ENCODE measurements at places on chromosomes 3 and 15. TPM values are rescaled to one million over a fixed set of nuclear protein-coding genes. Genes with fewer than 3 reads are reported as not detected.
A peak's percentile ranks its signal among the peaks of the same experiment; 100 is the strongest.

The C3orf49 gene
- not detected for polyA plus RNA-seq

The TEX55 gene
- polyA plus RNA-seq = not detected

The RTP1 gene
- polyA plus RNA-seq = not detected

The TGM4 gene
- polyA plus RNA-seq = 1.3 TPM

The RLBP1 gene
- not detected for polyA plus RNA-seq

The CPNE4 gene
- polyA plus RNA-seq = 0.24 TPM

The PDHB gene
- polyA plus RNA-seq = 50.3 TPM

The NME9 gene
- polyA plus RNA-seq = not detected

The CCDC13 gene
- polyA plus RNA-seq = 0.06 TPM

The C2CD4A gene
- polyA plus RNA-seq = not detected

The KLF15 gene
- 0.04 TPM for polyA plus RNA-seq

The CCDC33 gene
- polyA plus RNA-seq = not detected

The SATB1 gene
- polyA plus RNA-seq = 7.8 TPM

The DCLK3 gene
- not detected for polyA plus RNA-seq

The SPTSSB gene
- 2.3 TPM for polyA plus RNA-seq

The CEP97 gene
- polyA plus RNA-seq = 2.6 TPM

The KIF7 gene
- polyA plus RNA-seq = 0.75 TPM

The TMEM207 gene
- not detected for polyA plus RNA-seq

- H3K27ac ChIP-seq = no peak overlapping the region
- no peak for DNase-seq
These were observed 13.0 kb downstream of the SUCLG2 start for GRCh38 chr3:67641451-67641850.

GRCh38 chr3:183688874-183689273 is 8.7 kb upstream of the YEATS2 start:
- H3K4me3 ChIP-seq = no peak overlapping the region
- H3K27ac ChIP-seq = no peak overlapping the region
- no peaks in the 10 kb centered on the region for H3K4me1 ChIP-seq
- DNase-seq = no peak

DNA sequence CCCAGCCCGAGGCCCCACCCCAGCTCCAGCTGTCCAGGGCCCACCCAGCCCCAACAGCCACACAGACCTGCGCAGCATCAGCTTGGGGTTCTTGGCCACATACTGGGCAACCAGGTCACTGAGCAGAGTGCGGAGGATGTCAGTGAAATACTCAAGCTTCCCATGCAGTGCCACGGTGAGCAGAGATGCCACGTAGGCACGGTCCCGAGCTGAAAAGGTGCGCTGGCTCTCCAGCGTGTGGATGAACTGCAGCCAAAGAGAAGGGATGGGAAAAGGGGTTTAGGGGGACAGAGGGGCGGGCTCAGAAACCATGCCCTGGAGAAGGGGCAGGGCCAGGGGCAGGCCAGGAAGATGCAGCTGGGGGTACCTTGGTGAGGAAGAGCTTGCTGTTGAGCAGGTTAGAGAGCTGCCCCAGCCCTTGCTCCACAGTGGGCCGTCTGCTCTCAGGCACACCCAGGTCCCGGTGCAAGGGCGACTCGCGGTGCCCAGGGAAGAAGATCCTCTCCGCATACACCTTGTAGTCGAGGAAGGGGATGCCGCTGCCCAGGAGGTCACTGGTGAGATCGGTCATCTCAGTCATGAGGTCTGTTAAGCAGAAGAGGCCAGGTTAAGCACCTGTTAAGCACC is 17.4 kb downstream of the PLXNB1 start:
- no peak for DNase-seq
- H3K4me3 ChIP-seq = no peak overlapping the region
- peaks cover 12% of the 10 kb centered on the region for H3K4me1 ChIP-seq
- no peaks in the 10 kb centered on the region for H3K27me3 ChIP-seq

DNA sequence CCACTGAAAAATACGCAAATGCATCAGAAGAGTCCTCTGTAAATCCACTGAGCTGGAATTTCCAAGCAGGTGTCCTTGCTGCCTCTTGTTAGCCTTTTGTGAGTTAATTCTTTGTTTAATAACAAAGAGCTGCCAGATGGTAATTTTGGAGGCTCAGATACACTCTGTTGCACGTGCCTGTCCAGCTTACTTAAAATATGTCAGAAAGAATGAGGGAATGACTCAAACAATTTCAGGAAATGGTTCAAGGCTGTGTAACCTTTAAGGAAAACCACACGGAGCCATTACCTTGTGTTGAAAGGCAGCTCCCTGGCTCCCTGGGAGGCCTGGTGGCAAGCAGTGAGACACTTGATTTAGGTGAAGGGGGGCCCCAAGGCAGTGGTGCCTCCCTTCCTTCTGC is 302.2 kb upstream of the CTDSPL start:
- H3K27ac ChIP-seq = no peak overlapping the region
- no peaks in the 10 kb centered on the region for H3K36me3 ChIP-seq
- no peaks in the 10 kb centered on the region for H3K4me1 ChIP-seq
- no peaks in the 10 kb centered on the region for H3K27me3 ChIP-seq

GRCh38 chr3:192902549-192902948 is 15.1 kb downstream of the MB21D2 start:
- no peak for DNase-seq
- H3K27me3 ChIP-seq = no peaks in the 10 kb centered on the region
- H3K27ac ChIP-seq = no peak overlapping the region

DNA sequence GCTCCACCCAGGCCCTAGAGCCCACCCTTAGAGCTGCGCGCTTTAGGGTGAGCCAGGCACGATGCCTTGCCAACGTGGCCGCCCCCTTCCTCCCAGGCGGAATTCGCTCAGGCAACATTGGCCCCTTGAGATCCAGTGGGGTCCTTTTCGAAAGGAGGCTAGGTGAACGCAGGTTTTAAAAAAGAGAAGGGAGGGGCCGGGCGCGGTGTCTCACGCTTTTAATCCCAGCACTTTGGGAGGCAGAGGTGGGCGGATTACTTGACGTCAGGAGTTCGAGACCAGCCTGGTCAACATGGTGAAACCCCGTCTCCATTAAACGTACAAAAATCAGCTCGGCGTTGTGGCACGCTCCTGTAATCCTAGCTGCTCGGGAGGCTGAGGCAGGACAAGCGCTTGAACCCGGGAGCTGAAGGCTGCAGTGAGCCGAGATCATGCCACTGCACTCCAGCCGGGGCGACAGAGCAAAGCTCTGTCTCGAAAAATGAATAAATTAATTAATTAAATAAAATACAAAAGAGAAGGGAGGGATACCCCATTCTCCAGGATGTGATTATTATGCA is 984 bp upstream of the RPP25 start:
- H3K36me3 ChIP-seq = no peaks in the 10 kb centered on the region
- peaks cover 9% of the 10 kb centered on the region for H3K4me1 ChIP-seq
- H3K27me3 ChIP-seq = peaks cover 39% of the 10 kb centered on the region
- no peak for DNase-seq

DNA sequence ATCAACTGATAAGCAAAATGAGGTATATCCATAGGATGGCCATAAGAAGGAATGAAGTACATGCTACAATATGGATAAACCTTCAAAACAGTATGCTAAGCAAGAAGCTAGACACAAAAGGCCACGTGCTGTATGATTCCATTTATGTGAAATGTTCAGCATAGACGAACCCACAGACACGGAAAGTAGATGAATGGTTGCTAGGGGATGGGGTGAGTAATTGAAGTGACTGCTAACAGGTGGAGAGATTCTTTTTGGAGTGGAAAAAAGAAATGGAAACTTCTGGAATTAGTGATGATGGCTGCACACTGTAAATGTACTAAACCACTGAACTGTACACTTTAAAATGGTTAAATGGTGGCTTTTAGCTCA is 630 bp upstream of the EFCAB12 start:
- H3K4me1 ChIP-seq = peaks cover 29% of the 10 kb centered on the region
- H3K4me3 ChIP-seq = no peak overlapping the region
- H3K27ac ChIP-seq = peak overlapping the region; percentile 65

GRCh38 chr3:72123908-72124441 is 339.0 kb upstream of the PROK2 start:
- peak; percentile 91 for DNase-seq
- peaks cover 8% of the 10 kb centered on the region for H3K4me1 ChIP-seq
- H3K4me3 ChIP-seq = no peak overlapping the region
- peaks cover 6% of the 10 kb centered on the region for H3K27me3 ChIP-seq
- no peak overlapping the region for H3K27ac ChIP-seq

- no peaks in the 10 kb centered on the region for H3K27me3 ChIP-seq
- DNase-seq = no peak
- no peak overlapping the region for H3K27ac ChIP-seq
- no peaks in the 10 kb centered on the region for H3K36me3 ChIP-seq
- peaks cover 26% of the 10 kb centered on the region for H3K4me1 ChIP-seq
These were observed 180.7 kb upstream of the SMAD3 start for GRCh38 chr15:66884661-66885237.

DNA sequence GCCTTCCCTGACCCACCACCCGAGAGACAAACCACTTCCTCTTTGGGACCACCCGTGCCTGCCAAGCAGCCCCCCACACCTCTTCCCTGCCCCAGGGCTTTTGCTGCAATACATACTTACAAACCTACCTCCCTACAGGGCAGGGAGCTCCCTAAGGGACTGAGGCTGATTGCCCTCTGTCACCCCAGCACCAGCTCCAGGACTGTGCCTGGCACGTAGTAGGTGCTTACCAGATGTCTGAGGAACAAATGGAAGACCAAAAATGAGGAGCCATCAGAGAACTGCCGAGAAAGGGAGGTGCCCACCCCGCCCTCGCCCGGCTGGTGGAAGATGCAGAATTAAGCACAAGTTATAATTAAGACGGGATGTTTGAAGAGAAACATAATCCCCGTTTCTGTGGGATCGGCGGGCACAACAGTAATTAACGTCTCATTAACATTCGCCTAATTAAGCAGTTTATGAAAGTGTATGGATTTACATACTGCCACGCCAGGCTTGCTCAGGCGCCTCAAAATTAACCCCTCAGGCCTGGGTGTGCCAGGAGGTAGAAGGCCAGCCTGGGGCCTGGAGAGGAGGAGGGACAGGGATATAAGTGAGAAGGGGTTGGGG is 130.1 kb upstream of the LINGO1 start:
- no peaks in the 10 kb centered on the region for H3K4me1 ChIP-seq
- no peaks in the 10 kb centered on the region for H3K36me3 ChIP-seq
- H3K4me3 ChIP-seq = no peak overlapping the region
- no peak for DNase-seq
- H3K27me3 ChIP-seq = peaks cover 8% of the 10 kb centered on the region

DNA sequence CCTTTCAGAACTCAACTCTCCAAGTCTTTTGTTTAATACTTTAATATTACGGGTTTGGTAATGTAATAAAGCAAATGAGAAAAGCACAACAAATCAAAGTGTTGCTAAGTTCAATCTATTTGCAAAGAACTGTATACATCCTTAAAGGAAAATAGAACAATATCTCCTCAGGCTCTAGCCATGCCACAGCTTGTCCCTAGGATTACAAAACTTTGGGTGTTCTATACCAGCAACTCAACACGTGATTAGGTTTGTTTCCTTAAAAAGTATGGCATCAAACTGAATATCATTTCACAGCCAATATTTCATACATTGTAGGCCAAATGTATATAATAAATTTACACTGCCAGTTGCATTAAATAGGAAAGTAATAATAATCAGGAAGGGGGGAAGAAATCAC is 418.6 kb upstream of the MDFIC2 start:
- H3K27me3 ChIP-seq = no peaks in the 10 kb centered on the region
- H3K27ac ChIP-seq = no peak overlapping the region
- no peak overlapping the region for H3K4me3 ChIP-seq
- no peaks in the 10 kb centered on the region for H3K36me3 ChIP-seq
- DNase-seq = no peak

GRCh38 chr3:7205962-7206361 is 345.0 kb downstream of the GRM7 start:
- peak overlapping the region; percentile 40 for H3K4me3 ChIP-seq
- H3K27ac ChIP-seq = no peak overlapping the region
- no peaks in the 10 kb centered on the region for H3K27me3 ChIP-seq
- DNase-seq = no peak

GRCh38 chr15:42385206-42385979 is 26.1 kb downstream of the CAPN3 start:
- no peak for DNase-seq
- no peak overlapping the region for H3K27ac ChIP-seq
- H3K4me1 ChIP-seq = no peaks in the 10 kb centered on the region
- no peaks in the 10 kb centered on the region for H3K36me3 ChIP-seq

All from keratinocyte (primary cell).